ENCODE measurements at places on chromosomes 3 and 15.

GRCh38 chr3:56855856-56856512 is 54.2 kb upstream of the ARHGEF3 start:
- DNase-seq = no peak

DNA sequence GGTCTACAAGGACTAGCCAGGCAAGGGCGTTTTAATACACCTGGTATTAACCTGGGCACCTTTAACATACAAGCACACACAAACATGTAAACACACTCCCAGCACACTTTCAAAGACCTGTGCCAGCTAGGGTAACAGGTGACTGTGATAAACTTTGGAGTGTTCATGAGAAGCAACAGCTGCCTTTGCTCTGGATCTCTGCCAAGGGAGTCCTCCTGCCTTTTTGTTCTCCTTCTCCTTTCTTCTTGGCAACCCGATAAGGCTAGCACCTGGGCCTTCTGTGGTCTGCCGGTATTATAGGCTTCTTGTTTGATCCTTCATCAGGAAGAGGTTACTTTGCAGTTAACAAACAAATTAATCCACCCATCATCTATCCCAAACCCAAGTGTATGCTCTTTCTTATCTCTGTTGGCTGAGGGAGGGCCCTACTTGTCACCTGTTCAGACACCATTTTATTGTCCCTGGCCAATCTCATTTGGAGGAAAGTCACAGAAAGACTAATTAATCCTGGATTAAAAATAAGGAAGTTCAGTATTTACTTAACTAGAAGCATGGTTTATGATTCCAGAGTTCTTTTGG is at the start of gene RETNLB:
Gene RETNLB (minus strand): TSS at position 7 of the 579 bp plus-strand sequence. CDS start 225 bp downstream, outside the sequence.
- DNase-seq = no peak

DNA sequence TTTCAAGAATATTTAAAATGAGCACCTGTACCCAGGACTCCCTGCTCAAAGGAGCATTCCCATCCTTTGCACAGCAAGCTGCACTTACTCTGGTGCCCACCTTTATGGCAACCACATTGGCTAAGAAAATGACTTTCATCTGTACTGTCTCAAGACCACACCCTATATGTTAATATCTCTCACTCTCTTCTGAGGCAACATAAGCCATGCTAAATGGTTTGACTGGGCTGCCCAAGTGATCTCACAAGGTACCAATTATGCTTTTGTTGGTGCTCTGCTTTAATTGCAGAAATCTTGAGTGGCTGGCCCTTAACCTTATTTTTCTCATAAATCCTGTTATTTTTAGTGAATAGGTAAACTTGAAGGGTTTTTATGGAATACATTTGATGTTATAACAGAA is 17.7 kb downstream of the RYK start:
- DNase-seq = no peak

GRCh38 chr15:89090791-89091626 is 2.8 kb downstream of the ABHD2 start:
- DNase-seq = peak; percentile 3

GRCh38 chr3:193507566-193507965 is 47.1 kb downstream of the ATP13A4 start:
- DNase-seq = no peak

DNA sequence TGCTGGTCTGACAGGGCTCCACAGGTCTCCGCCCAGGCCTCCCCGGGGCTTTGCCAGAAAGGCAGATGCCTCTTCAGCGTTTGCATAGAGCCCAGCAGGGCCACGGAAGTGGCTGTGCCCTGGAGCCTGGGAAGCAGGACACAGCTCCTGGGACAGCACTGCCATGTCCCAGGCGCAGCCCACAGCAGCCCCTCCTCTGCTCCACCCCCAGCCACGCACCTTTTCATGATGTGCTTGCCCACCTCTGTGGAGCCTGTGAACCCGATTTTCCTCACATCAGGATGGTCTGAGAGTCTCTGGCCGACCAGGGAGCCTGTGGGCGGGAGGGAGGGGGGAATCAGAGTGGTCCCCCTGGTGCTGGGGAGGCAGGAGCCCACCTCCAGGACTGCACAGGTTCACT is 33.9 kb upstream of the SLC41A3 start:
- no peak for DNase-seq

GRCh38 chr3:108342837-108343486 is 46.6 kb downstream of the HHLA2 start:
- DNase-seq = no peak

DNA sequence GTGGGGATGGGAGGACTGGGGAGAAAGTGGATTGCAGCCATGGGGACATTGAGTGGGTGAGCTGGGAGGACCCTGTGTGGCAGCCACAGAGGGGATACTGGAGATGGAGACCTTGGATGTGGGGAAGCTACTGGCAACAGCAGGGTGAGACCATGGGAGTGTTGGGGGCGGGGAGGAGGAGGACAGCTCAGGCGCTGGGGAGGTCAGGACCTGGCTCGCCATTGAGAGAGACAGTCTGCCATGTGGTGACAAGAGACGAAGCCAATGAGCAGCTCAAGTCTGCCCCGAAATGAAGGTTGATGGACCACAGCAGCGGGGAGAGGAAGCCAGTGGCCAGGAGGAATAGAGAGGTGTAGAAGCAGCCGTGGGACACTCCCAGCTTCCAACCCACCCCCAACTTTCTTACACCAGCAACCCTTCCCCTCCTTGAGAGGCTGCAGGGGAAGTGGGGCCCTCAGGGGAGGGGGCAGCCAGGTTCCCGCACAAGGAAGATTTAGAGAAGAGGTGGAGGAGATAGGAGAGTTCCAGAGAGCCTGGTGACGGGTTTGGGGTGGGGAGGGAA is 118.1 kb downstream of the ASB7 start:
- no peak for DNase-seq

GRCh38 chr3:72398781-72399180 is 449.5 kb downstream of the SHQ1 start:
- DNase-seq = no peak

DNA sequence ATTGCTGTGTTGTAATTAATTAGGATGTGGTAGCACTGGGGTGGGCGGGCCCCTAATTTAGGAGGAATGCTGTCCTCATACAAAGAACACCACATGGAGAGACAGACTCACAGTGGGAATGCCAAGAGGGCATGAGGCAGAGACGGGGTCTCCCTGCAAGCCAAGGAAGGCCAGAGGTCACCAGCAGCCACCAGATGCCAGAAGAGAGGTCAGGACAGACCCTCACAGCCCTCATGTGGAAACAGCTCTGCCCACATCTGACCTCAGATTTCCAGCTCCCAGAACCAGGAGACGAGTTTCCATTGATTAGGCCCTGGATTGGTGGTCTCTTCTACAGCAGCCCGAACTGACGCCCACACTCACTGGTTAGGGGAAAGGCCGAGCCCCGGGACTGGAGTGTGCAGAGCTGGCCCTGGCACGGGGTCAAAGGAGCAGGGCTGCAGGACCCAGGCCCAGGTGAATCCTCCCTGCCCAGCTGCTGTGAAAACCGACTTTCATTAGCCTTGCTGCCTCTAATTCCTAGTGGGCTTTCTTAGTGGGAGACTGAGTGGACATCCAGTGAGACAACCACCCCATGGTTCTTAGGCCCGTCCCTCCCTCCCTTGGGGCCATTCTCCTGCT is 43.0 kb upstream of the SLC41A3 start:
- no peak for DNase-seq

DNA sequence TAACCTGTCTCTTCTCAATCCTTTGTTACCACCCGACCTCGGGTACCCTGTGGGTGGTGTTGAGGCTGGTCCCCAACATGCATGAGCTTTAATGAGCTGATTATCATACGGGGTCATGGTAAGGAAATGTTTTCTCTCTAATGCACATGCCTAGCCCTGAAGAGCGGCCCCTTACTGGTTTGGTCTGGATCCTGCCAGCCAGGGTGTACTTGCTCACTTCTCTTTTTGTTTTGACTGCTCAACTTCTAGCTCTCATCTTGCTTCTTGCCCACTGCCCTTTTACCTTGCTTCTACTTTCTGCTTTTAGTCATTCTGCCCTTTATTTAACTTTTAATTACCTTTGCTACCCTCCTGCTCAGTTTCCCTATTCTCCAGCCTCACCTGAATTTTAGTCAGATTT is 44.3 kb upstream of the ACAD9 start:
- no peak for DNase-seq

DNA sequence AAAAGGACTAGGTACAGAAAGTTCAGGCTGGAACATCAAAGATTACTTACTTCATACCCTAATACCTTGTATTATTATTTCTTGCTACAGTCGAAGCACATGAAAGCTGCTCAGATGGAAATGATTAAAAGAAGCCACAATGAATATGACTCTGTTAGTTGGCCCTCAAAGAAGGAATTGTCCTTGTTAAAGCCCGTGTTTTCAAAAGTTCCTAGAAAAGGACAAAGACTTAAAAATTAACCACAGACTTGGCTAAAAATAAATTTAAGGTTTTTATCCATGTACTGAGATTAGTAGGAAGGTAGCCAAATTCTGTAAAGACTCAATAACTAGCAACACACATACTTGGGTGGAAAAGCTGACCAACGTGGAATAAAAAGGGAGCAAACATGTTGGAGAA is 251.0 kb upstream of the RARB start:
- DNase-seq = no peak

GRCh38 chr15:41695750-41696436 is 35.7 kb downstream of the MGA start:
- no peak for DNase-seq

GRCh38 chr15:67832897-67833709 is 6.7 kb downstream of the RNU6-1 start:
- no peak for DNase-seq

DNA sequence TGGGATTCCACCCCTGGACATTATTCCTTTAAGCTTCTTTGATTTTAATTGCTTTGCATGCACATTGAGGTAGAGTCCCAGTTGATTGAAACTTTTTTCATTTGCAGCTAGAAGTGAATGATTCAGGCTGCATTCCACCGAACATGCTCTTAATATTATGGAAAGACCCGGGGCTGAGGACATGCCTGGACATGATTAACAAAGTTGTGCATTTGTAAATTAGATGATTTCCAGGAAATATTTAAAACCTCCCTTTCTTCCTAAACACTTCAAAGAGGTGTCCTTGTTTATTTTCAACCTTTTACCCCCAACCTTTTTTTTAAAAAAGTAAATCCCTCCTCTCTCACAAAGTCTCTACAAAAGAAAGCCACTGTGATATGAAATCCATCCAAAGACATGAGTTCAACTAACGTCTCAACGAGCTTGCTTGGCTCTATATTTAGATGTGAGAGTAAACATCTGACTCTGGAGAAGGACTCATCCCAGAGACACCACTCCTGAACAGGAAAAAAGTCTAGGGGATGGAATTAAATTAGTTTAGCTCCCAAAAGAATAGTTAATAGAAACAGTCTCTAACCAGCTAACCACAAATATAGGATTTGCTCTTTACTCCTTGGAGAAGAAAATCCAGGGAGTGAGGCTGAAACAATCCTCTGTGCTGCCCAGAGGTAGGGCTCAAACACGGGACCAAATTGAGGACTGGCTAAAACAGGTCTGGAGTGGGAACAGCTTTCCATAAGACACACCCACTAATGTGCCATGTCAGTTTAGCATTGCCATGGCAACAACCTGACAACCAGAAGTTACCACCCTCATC is 83.1 kb downstream of the XXYLT1 start:
- no peak for DNase-seq

DNA sequence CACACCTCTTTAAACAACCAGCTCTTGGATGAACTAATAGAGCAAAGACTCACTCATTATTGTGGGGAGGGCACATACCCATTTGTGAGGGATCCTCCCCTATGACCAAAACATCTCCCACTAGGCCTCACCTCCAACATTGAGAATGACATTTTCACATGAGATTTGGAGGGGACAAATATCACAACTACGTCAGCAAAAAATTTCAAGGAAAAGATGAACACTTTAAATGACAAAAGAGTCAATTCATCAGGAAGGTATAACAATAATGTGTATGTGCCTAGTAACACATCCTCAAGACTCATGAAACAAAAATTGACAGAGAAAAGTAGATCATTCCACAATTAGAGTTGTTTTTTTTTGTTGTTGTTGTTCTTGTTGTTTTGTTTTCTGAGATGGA is 38.4 kb upstream of the CHD2 start:
- no peak for DNase-seq

- DNase-seq = no peak
Observed at GRCh38 chr3:87136066-87136596, 91.0 kb upstream of the CHMP2B start.

GRCh38 chr3:159147813-159148212 is 346.0 kb downstream of the MFSD1 start:
- no peak for DNase-seq

DNA sequence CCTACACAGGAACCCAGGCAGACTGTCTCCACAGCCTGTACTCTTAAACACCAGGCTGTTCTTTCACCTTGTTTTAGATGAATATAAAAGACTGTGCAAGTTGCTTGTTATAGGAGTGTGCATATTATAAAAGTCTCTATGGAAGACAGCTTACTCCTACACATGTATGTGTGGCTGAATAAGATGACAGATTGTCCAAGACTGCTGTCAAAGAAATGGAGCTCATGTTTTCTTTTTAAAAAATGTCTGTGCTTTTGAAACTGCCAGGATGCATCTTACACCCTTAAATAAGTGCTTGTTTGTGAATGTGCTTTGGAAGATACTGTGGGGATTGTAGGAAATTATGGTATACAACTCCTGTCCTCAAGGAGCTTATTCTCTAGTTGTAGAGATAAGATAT is 237.4 kb downstream of the BBX start:
- DNase-seq = no peak

DNA sequence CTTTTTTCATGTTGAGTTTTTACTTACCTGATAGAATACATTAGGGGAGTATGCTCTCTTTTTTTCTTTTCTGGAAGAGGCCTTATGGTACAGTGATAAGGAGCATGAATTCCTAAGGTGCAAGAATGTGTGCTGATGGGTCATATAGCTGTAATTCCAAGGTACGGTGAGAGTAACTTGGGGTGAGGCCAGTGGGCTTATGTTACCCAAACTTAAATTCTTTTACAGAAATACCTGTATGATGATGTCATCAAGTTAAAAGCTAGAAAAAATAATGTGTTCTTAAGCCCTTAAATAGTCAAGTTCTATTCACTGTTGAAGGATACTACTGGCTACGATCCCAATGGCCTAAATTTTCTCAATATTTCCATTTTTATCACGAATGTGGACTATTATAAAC is 111.2 kb downstream of the GMPS start:
- DNase-seq = no peak

DNA sequence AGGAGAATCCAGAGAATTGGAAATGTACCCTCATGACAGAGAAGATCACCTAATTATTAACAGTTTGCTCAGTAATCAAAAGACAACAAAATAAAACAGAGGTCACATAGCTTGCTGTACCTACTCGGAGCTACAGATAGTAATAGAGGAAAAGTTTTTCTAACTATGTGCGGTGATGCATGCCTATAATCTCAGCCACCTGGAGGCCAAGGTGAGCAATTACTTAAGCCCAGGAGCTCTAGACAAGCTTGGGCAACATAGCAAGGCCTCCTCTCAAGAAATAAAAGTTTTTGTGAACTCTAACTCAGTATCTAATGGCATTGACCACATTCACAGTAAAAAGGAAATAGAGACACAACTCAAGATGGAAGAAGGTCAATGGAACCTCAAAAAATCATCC is 243.6 kb downstream of the ATP8B4 start:
- DNase-seq = no peak

DNA sequence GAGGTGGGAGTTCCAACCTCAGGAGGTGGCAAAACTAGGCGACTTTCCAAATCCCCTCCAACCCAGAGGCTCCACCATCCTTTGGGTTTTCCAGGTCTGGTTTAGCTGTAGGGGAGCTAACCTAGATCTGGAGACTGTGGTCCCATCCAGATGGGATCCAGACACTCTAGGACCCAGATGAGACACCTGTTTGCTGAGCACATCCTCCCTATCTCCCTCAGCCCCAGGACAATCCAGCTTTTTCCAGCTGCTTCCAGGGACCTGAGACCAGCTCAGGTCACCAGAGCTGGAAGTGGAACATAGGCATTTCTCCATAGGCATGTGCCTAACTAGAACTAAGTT is 18.2 kb downstream of the CRTAP start:
- DNase-seq = no peak

GRCh38 chr3:46863261-46863782 is at the start of gene MYL3:
Gene MYL3, minus strand, starts transcription at chr3:46863444. Its CDS starts 54 bp downstream, at chr3:46863390.
- DNase-seq = no peak
